G401 (cell line): ENCODE measurements at places on chromosomes 4 and X. TPM values are rescaled to one million over a fixed set of nuclear protein-coding genes. Genes with fewer than 3 reads are reported as not detected.
A peak's percentile ranks its signal among the peaks of the same experiment; 100 is the strongest.

DNA sequence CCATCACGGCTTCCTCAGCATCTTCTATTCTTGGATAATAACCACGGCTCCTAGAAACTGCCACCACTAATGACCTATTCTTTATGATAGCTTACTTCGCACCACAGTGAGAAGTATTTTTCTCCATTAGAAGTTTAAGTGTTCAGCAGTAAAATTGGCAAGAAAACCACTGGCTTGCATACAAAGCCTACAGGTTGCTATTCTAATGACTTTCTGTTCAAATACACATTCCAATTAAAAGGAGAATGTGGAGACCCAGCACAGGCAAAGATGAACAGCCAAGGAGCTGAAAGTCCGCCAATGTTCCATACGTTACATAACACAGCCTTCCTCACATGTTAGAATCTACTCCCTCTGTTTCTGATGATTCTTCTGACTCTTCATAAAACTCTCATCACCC, 875.0 kb upstream of the PRKX start:
- no peak for DNase-seq

- DNase-seq = peak; percentile 4
Observed at GRCh38 chrX:46447384-46447783, 97.8 kb downstream of the ZNF674 start.

GRCh38 chrX:65744965-65745364, 77.5 kb downstream of the MSN start:
- no peak for DNase-seq

GRCh38 chrX:34877436-34877835, 65.2 kb upstream of the FAM47B start:
- no peak for DNase-seq

The USP27X gene
- total RNA-seq = 0.44 and 1.4 TPM in 2 replicates
